ENCODE measurements at places on chromosomes 4 and X.

DNA sequence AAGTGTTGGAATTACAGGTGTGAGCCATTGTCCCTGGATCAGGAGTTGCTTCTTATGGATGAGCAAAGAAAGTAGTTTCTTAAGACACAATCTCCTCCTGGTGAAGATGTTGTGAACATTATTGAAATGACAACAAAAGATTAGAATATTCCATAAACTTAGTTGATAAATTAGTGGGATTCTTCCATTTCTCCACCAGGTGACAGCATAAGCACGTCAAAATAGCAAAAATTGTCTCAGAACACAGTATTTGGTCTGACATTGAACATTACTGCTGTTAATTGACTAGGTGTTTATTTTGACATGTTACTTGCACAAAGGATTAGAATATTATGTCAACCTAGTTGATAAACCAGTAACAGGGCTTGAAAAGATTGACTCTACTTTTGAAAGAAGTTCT lies 21.6 kb downstream of the CLDN34 start:
- DNase-seq, result no peak

DNA sequence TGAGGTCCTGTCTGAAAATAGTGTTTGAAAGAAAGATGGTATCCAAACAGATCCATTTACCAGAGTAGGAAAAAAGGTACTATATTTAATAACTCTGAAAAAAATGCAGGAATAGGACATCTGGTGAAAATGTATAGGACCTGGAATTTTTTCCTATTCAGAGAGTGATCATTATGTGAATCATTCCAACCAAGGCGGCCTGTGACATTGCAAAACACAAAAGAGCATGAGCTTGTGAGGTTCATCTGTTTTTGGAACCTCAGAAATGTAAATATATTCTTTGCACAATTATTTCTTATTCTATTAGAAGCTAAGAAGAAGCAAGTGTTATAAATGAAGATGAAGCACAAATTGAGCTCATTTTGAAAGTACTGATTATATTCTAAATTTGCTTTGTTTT lies 2.0 kb downstream of the C4orf51 start:
- no peak for DNase-seq

DNA sequence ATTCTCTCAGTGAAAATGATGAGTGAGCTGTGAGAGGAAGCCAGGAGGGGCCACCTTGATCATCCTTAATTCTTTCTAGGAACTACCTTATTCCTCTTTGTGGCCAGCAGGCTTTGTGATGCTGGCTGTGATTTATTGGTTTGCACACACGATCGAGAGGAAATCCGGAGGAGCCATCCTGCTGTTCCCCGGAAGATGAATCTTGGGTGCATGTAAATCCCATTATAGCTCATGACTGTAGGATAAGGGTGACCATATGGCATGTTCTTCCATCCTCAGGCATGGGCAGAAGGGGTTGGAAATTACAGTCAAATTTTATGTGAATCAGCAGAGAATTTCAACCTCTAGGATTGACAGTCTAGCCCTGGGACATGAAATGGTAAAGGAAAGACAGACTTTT lies 254.5 kb downstream of the UNC5C start:
- no peak for DNase-seq

DNA sequence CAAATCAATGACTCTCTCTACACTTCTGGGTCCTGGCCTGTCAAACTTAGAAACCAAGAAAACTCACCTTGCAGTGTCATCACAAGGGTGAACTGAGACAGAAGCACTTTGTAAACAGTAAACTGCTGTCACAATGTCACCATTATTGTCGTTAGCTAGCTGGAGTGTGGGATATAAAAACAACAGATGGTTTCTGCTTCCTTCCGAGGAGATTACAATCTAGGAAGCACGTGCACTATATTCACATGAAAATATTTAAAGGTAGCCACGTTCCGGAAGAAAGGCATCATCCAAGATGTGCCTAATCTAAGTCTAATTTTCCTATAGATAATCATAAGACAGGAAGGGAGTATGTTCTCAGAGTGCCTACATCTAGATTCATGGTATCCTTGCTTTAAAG lies 64.7 kb upstream of the ACSL1 start:
- DNase-seq, result no peak

- no peak for DNase-seq
Observed at GRCh38 chr4:80101071-80101791, 28.2 kb upstream of the ANTXR2 start.

- no peak for DNase-seq
Observed at GRCh38 chr4:14225688-14226207, 598.2 kb upstream of the BOD1L1 start.

GRCh38 chr4:87542734-87543312 lies 13.6 kb upstream of the SPARCL1 start:
- no peak for DNase-seq

GRCh38 chr4:47733302-47734175 lies 104.3 kb downstream of the CORIN start:
- DNase-seq, result no peak

- no peak for DNase-seq
Observed at GRCh38 chr4:133424605-133425004, 275.5 kb downstream of the PCDH10 start.

DNA sequence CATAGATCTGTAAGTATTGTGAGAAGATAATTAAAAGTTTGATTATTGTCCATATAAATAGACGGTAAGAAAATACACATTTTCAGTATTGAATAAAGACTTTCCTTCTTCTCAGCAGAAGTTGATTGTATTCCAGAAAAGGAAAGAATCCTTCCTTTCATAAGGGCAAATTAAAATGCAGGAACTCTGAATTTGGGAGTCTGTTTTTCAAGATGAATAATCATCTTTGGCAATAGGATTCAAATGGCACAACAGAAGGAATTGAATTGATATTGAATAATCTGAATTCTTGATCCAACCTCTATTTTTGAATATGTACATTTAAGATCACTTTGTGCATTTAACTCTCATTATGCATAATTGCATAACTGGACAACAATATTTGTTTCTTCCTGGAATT lies 149.3 kb downstream of the DMD start:
- DNase-seq, result no peak

- DNase-seq, result no peak
Observed at GRCh38 chrX:24023972-24024669, 2.9 kb downstream of the KLHL15 start.

DNA sequence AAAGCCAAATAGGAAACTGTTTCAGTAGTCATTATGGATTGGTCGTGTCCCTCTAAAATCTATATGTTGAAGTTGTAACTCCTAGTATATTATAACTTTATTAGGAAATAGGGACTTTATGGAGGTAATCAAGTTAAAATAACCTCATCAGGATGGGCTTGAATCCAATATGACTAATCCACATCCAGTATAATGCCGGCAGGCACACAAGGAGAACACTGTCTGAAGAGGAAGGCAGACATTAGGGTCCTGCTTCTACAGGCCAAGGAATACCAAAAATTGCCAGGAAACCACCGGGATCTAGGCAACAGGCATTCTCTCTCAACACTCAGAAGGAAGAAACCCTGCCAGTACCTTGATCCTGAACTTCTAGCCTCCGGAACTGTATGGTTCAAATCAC lies 130.3 kb downstream of the ATP10D start:
- DNase-seq, result no peak

- no peak for DNase-seq
Observed at GRCh38 chr4:158914218-158914617, 145.4 kb downstream of the FNIP2 start.

DNA sequence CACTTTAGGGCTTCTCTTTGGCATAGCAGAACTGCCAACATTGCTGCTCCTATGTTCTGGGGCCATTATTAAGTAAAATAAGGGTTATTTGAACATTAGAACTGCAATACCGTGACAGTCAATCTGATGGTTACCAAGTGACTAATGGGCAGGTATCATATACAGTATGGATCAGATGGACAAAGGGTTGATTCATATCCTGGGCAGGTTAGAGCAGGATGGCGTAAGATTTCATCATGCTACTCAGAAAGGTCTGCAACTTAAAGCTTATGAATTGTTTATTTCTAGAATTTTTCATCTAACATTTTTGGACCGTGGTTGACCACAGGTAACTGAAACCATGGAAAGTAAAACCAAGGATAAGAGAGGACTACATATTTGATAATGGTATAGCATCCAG lies 40.9 kb downstream of the BRCC3 start:
- DNase-seq, result no peak

DNA sequence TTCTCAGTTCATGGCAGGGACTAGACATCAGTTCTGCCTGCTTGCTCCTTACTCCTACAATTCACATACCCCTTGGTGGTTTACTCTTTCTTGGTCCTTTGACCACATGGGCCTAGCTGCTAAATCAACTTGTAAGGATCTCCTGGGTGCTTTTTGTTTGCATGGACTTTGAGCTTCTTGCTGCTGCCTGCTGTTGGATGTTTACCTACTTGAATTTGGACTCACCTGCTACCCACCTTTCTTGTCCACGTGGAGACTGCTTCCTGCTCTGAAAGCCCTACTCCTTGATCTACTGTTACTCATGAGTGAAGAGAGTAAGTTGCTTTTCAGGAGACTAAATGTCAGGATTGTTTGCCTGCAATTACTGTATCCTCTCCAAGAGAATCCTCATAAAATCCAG lies 15.2 kb upstream of the ARHGAP24 start:
- DNase-seq, result no peak

DNA sequence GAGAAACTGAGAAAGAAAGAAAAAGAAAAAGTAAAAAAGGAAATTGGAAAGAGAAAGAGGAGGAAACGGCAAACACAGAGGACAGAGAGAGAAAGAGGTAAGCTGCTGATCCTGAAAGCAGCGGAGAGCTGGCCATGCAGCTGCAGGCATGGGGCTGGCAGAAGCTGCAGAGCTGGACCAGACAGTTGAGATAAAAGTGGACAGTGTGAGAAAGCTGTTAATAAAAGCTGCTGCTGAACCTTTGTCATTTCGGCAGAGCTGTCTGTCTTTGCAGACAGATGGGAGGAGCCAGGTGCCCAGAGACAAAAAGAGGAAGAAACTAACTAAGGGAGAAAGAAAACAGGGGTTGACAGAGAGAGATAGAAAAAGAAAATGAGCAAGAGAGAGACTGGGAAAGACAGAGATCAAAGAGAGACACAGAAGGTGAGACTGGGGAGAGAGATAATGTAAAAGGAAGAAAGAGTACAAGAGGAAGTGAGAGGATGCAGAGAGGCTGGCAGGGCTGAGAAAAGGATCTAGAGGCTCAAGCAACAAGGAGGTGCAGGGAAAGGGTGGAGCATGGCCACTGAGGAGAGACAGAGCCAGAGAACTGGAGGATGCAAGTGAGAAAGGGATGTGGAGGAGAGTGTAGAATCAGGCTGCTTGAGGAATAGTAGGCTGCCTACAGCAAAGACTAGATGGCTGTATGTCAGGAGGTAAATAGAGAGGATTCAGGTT lies 376.8 kb upstream of the FGF16 start:
- DNase-seq, result no peak

- no peak for DNase-seq
Observed at GRCh38 chr4:149927514-149927913, 111.9 kb upstream of the IQCM start.

DNA sequence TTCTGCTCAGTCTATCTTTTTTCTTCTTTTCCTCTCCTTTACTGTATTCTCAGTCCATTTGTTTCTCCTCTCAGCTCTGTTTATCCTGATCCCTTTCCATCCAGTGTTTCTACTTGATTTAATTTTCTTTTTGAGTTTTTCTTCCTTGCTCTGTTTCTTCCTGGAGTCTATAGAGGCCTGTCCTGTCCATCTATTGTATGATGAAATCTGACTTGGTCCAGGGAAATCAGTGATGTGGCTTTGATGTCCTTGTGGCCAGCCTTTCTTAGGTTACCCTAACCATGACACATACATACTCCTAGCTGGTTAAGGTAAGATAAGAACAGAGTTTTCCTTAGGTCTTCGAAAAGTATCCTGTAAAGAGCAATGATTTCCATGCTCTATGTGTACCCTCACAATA lies 89.3 kb upstream of the LNX1 start:
- DNase-seq, result no peak

DNA sequence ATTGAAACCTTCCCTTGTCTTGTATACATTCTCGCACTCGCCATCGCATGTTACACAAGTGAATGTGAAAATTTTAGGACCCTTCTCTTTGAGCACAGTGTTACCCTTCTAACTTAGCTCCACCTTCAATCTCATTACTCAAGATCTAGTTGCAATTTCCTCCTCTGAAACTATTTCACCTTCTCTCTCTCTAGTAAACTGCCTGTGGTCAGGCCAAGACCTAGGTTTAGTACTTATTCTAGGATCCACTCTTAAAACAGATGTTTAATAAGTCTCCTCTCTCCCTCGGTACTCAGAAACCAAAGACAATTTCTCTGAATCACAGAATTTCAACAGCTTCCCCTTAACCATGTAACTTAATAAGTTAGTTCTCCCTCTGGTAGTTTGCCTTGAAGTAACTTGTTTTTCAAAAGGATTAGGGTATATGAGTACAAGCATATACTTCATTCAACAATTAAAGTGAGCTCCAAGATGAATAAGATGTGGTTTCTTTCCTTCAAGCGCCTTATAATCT lies 156.0 kb downstream of the SH3KBP1 start:
- DNase-seq, result no peak

- no peak for DNase-seq
Observed at GRCh38 chrX:47707031-47707780, 48.2 kb upstream of the UXT start.

DNA sequence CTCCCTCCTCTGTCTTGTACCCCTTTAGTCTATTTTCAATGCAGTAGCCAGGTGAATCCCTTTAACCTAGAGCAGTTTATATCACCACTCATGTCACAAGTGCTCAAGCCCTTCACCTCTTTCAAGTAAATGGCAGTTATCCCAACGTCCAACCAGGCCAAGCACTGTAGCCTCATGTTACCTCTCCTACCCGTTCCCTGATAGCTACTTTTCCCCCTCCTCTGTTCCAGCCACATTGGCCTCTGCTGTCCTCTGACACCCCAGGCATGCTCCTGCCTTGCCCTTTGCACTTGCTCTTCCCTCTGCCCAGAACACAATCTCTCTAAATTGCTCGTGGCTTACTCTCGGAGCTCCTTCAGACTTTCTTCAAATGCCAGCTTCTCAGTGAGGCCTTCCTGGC lies 15.2 kb downstream of the GUCY1B1 start:
- DNase-seq, result no peak

DNA sequence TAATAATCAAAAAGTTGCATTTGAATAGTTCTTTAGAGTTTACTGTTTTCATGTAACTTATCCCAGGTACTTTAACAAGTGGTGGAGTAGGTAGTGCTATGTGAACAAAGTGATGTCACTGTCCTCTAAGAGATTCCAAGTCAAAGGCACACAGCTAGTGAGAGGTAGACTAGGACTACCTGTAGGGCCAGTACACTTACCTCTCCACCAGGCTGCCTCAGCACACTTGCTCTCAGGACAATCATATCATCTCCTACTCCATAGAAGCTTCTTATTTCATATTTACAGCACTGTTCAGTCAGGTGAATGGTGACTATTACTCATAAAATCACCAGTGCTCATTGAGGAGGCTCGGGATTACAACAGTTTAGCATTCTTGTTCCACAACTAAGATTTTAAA lies 173.0 kb upstream of the EMCN start:
- no peak for DNase-seq

- no peak for DNase-seq
Observed at GRCh38 chr4:135267148-135267865, 1065.7 kb upstream of the PABPC4L start.

DNA sequence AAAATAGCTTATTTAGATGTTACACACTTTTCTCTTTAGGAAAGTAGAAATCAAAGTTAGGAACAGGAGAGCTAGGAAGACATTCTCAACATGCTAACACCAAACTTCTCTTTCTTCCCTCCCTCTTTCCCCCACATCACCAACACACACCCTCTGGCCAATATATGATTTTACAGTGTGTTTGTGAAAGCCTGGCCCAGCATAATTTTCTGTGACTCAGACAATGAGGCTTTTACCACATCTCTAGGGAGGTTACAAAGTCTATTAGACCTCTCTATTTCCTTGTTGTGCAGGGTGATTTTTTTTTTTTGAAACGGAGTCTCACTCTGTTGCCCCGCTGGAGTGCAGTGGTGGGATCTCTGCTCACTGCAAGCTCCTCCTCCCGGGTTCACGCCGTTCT lies 189.9 kb downstream of the AASDH start:
- DNase-seq, result no peak
